Uterine smooth muscle cell (primary cell): ENCODE measurements at places on chromosomes 4 and X. TPM values are rescaled to one million over a fixed set of nuclear protein-coding genes. Genes with fewer than 3 reads are reported as not detected.

Gene ZNF711
- 0.66 and 0.87 TPM in 2 replicates for total RNA-seq

Gene CCDC158
- total RNA-seq = 0.11 and 0.37 TPM in 2 replicates

Gene AIFM1
- total RNA-seq = 27.2 and 31.5 TPM in 2 replicates

Gene NUDT9
- 18.3 and 21.2 TPM in 2 replicates for total RNA-seq

Gene FAM120C
- total RNA-seq = 5.4 and 5.9 TPM in 2 replicates

Gene PPP1R2C
- total RNA-seq = not detected in 2 replicates

Gene RASGEF1B
- total RNA-seq = 1.1 and 1.2 TPM in 2 replicates

Gene CPE
- total RNA-seq = 1.00 and 1.3 TPM in 2 replicates

Gene ESX1
- 0.12 TPM in 1 of 2 replicates, not detected in the other for total RNA-seq

Gene TRPC5OS
- not detected in 2 replicates for total RNA-seq

Gene TLR3
- 1.5 and 1.8 TPM in 2 replicates for total RNA-seq
